ENCODE measurements at places on chromosomes 4 and X.
A peak's percentile ranks its signal among the peaks of the same experiment; 100 is the strongest.

GRCh38 chr4:144421839-144422565, 224.0 kb upstream of the HHIP start:
- DNase-seq, result no peak

- no peak for DNase-seq
These were observed 88.4 kb upstream of the SLC34A2 start for GRCh38 chr4:25567253-25567652.

DNA sequence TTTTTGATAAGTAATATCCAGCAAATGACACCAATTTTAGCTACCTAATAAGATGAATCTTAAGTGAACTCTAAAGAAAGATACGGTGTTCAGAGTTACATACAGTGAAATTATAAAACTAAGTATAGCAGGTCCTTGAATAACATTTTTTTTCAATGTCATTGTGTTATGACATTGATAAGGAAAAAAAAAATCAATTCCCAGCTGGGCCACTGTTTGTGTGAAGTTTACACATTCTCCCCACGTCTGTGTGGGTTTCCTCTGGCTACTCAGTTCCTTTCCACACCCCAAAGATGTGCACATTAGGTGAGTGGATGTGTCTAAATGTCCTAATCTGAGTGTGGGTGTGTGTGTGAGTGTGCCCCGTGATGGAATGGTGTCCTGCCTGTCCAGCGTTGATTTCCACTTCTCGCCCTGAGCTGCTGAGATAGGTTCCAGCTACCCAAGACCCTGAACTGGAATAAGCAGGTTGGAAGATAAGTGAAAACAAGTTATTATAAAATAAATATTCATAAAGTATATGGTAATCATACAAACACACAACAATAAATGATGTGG, 31.2 kb upstream of the PPM1K start:
- DNase-seq, result no peak

DNA sequence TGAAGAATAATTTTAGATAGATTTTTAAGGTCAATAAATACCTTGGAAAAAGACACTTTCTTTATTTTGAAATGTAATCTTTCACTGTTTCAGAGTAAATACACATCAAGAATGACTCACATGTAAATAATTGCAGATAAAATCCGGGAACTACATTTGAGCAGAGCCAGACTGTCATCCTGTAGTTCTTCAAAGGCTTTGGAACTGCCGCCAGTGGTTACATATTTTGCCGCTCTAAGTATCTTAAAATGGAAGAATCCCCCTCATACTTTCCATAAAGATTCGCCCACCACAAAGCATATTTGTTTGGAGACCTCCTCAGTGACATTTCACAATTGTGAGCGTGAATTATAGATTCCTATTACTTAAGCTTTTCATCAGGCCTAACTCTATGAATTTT, 607.8 kb upstream of the ZFP42 start:
- DNase-seq, result no peak

- DNase-seq, result no peak
These were observed 73.3 kb downstream of the FRYL start for GRCh38 chr4:48706736-48707135.

- no peak for DNase-seq
These were observed 767 bp upstream of the SMIM20 start for GRCh38 chr4:25913056-25913850.

DNA sequence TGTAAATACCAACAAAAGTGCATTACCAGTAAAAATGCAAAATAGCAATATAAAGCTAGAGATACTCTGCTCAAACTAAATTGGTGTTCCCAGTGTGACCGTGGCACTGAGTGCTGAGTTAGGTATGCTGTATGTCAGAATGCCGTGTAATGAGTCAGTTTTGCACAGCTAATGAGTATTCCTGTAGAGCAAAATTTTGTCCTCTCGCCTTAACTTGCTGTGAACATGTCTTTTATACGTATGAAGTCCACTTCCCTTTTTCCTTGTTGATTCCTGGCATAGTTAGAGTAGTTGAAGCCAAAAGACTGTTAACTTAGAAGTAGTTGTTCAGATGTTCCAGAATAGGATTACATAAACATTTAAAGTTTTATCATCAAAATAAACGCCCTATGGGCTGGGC, 11.5 kb downstream of the DCLK2 start:
- DNase-seq, result no peak

GRCh38 chr4:1534876-1535526, 128.8 kb upstream of the NKX1-1 start:
- DNase-seq, result no peak

GRCh38 chr4:41172786-41173185, 41.6 kb downstream of the APBB2 start:
- DNase-seq, result no peak

DNA sequence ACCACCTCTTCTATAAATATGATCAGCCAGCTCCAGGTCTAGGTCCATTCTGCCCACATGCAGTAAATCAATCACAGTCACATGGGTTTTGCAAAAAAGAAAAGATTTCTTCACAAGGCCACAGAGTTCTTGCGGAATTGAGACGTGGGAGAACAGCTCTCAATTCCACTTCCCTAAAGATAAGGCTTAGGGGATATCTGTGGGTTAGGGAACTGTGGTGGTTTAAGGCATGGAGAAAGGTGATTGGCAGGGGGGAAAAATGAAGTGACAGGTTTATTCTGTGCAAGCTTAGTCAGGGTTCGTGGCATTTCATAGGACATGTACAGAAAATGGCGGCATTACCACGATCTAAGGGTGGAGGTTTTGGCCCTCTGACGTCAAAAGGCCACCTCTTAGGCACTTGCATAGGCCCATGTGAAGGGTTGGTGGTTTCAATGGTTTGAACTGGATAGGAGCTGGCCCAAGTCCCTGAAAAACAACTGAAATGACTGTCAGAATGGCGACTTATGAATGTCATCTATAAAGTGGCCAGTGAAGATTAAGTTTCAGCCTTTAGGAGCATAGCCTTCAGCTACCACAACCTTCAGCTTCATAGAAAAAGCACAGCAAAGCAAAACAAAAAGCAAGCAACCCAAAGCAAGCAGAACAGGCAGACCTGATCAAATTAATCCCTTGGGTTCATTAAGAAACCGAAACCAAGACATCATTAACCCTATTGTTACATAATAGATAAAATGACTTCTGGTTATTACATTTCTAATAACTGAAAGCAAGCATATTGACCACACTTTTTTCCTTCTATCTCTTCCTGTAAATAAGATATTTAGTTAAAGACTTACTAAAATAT, 289.8 kb upstream of the SFRP2 start:
- DNase-seq, result no peak

DNA sequence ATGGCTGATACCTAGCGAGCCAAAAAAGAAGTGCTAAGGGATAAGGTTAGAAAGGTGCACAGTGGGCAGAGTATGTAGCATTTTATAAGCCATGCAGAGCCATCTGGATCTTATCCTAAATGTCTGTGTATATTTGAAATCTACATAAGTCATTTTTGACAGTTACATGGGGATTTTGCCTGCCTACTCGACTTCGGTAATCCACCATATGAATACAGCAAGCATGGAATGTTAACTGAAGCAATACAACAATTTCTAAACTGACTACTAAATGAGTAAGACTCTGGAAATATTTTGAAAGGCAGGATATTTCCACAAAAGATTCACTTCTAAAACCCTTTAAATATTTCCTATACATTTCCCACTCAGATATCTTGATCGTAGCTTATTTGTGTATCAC, 122.5 kb downstream of the KCNIP4 start:
- DNase-seq, result no peak

GRCh38 chrX:9627922-9628321, 137.7 kb downstream of the GPR143 start:
- DNase-seq, result no peak

- peak; percentile 7 for DNase-seq
These were observed 786 bp upstream of the ZFX start for GRCh38 chrX:24148535-24149350.

DNA sequence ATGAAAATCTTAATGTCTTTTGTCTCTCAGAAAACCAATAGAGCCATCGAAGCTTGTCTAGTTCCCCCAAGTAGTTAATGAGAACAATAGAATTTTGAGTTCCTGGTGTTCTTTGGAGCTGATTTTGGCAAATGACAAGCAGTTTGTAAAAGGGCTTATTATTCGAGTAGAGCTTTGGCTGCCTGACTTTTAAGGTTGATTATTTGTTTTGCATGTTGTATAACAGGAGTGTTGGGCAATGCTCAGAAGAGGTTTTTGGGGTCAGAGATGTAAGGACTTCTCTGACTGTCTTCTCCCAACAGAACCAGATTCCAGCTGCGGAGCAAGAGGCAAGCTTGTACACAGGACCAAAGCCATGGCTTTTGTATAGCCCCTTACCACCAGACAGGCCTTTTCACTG, 30.0 kb downstream of the ZCCHC12 start:
- no peak for DNase-seq

- no peak for DNase-seq
These were observed 99.4 kb downstream of the HPGD start for GRCh38 chr4:174422893-174423256.
